IPS-NIHi11 (cell line): ENCODE measurements at places on chromosomes 11 and 22.

DNA sequence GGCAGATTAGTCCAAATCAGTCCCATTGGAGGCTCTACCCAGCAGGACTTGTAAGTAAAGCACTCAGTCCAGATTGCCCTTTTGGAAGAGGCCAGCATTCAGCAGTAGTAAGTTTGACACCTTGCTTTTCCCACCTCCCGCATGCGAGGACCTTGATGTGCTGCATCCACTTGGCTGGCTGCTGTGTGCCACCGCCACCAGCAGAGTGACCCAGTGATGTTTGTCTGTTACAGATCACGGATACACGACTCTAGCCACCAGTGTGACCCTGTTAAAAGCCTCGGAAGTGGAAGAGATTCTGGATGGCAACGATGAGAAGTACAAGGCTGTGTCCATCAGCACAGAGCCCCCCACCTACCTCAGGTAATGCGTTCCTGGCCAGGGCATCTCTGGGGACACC lies 6.6 kb downstream of the SMARCB1 start:
- no peak for DNase-seq

DNA sequence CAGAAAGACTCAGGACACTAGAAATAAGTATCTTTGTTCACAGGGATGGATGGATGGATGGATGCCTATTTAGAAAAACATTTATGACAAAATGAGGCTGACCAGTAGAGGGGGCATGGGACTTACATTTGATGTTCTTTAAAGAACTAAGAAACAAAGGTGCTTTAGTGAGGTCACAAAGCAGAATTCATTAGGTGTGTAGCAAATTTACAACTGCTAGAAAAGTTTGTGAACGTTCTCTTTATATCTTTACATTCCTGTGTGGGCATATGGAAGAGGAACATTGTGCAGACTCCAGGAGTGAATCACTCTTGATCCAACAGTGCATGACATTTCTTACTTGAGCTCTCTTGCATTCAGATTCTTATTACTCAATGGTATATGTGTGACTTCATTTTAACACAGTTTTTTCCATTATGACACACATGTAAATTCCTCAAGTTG lies 15.8 kb upstream of the SIK2 start:
- peak; percentile 46 for DNase-seq

- peak; percentile 33 for DNase-seq
Measured at GRCh38 chr11:14908214-14908880, 16.3 kb upstream of the CYP2R1 start.

GRCh38 chr22:44702479-44703198 lies 635 bp downstream of the PRR5 start:
- DNase-seq = peak; percentile 71

- DNase-seq = no peak
Measured at GRCh38 chr11:122851366-122851966, 13.2 kb downstream of the CRTAM start.

DNA sequence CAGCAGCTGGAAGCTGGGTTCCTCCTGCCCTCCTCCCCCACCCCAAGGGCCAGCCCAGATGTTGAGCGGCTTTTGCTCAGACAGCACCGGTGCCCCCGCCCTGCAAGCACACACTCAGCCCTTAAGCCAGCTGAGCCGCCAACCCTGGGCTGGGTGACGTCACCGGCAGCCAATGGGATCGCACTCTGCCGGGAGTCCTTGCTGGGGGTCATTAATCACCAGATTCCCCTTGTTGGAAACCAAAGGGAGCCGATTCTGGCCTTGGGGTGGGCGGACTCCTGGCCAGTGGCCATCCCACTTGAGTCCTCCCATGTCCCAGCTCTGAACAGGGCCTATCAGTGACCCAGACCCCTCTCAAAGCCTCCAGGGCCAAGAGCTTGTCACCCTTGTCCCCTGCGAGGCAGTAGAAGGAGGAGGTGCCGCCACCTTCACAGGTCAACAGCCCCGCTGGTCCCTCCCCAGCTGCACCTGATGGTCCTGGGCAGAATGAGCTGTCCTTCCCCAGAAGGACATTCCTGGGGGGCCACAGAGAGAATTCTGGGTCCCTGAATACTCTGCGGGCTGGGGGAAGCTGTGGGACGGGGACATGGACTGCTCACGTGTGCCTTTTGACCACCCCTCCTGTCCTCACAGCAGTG lies 7.4 kb downstream of the DUSP8 start:
- DNase-seq = peak; percentile 91

DNA sequence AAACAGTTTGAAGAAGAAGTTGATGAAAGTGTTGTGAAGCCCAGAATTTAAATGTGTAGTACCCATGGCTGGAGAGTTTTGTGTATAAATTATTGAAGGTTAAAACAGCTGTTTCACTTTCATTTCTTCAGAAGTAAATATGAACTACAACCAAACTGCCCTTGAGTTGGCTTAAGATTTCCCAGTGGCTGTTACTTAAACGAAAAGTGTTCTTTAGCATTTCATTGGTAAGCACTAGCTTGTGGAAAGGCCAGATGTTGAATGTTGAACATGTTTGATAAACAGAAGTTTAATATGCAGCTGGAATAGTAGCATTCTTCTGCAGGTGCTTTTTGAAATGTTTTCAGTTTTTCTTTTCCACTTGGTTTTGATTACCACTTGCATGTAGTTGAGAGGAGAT lies 83.2 kb upstream of the TNRC6B start:
- DNase-seq = no peak

DNA sequence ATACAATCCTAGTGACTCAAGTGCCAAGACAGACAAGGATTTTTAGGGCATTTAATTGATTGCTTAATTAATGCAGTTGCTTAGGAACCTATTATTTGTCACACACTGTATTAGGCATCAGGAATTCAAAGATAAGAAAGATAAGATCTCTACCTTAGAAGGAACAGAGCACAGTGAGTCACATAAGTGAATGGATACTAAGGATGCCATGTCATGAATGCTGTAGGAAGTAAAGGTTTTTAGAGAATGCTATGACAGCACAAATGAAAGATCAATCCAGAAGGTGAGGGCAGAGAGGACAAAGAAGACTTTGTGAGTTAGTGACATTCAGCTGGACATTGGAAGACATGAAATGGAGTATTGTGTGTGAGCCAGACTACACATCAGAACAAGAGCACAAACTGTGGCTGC lies 147.9 kb upstream of the DDI1 start:
- no peak for DNase-seq

DNA sequence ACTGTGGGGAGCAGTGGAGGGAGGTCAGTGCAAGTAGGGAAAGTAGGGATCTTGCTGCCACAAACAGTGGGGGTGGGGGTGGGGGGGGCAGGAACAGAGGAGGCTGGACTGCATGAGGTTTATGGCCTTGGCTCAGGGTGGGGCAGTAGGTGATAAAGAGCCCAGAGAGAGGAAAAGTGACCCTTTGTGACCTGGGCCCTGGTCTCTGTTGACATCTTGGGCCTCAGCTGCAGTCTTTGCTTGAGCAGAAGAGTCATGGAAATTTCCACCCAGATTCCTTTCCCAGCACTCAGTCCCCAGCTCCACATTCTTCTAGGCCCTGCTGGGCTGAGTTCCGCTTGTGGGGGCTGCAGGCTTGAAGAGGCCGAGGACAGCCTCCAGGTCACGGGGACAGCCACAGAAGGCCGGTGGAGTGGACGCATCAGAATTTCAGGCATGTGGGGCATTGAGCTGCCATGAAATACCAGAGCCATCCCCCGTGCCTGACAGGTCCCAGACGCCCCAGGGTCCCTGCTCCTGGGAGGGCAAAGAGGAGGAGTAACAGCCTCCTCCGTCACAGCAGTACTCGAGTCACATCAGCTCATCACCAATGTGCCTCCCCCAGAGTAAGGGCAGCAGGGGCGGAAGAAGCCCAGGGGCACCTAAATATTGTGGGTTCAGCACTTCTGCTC lies 9.7 kb upstream of the MALAT1 start:
- DNase-seq = no peak

GRCh38 chr22:19693981-19694670 lies 20.2 kb upstream of the SEPTIN5 start:
- no peak for DNase-seq

DNA sequence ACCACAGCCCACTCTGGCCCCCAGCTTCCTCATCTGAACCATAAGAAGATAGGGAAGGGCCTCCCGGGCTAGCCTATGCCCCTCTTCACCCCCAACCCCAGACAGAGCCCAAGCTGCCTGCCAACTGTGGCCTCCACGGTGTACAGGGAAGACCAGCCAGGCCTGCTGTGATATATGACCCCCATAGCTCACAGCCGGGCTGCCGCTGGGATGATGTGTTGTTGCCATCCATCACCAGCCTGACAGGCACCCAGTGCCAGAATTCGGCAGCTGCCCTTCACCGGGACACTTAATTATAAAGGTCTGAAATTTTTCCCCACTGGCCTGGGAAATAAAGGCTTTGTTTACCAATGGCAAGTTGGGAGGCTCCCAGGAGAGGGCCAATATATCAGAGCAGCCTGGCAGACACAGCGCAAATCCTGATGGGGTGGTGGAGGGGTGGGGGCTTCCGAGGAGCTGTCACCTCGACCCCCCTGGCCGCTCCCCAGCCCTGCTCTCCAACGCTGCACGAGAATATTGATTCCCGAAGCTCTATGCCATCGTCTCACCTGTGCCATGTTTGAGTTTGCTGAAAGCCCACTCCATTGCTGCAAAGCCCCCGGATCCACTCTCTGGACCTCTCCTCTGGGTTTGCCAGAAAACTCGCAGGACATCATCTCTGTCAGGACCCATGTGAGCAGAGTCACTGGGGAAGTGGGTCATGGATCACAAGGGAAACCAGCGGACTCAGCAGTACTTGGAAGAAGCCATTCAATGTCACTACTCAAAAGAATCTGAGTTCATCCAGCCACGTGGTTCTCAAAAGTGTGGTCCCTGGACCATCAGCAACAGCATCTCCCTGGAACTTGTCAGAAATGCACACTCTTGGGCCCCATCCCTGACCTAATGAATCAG lies 296.9 kb downstream of the MN1 start:
- no peak for DNase-seq

DNA sequence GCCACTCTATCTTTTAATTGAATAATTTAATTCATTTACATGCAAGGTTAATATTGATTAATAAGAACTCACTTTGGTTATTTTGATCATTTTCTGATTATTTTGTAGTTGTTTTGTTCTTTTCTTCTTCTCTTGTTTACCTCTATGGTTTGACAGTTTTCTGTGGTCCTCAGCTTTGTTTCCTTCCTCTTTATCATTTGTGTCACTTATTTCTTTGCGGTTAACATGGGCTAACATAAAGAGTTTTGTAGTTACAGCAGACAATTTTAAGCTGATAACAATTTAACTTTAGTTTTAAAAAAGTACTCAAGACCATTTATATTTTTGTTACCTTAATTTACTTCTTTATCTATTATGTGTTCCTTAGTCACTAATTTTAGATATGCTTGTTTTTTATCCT lies 1032.8 kb upstream of the RAG2 start:
- no peak for DNase-seq

DNA sequence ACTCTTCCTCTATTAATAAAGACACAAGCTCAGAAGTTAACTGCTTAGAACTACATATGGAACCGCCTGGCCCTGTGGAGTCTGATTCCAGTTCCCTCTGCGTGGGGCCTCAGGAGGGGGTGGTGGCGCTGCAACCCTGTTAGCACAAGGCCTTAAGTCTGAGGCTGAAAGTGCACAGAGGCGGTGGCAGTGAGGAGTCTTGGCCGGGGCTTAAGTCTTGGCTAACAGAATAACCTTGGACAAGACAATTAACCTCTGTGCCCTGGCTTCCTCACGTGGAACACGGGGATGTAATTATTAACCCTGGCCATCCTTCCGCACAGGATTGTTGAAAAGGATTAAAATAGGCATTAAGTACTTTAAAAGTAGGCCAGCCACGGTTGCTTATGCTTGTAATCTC lies 191.5 kb downstream of the CEP164 start:
- no peak for DNase-seq

GRCh38 chr22:22954656-22955055 lies 67.0 kb downstream of the IGLL5 start:
- DNase-seq = peak; percentile 58

GRCh38 chr11:1034456-1035295 lies 1.8 kb downstream of the MUC6 start:
- DNase-seq = no peak

DNA sequence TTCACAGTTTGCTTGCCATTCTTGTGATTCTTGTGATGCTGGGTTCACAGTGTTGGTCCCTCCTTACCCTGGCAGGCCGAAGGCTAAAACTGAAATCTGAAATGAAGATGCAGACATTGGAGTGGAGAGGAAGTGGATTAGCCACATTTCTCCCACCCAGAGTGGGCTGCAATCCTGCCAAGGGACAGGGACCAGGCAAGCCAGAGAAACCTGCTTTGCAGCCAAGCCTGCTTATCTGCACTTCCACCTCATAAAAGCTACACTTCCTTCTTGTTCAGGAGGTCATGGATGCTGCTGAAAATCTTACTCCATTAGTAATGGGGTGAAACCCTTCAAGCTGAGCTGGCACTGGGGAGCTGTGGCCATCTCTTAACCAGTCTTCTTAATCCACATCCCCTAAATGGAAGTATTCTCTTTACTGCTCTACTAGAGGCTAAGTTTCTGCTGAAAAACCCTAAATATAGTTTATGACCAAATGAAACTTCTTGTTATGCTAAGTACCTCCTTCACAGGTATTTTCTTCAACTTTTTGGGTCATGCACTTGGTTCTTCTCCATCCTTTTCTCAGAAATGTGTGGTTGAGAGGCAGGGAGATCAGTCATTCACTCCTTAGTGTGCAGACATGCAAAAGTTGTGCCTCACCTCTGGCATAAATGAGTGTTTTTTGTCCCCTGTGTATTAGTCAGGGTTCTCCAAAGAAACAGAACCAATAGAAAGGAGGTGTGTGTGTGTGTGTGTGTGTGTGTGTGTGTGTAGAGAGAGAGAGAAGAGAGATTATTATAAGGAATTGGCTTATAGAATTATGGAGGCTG lies 133.9 kb upstream of the BMAL1 start:
- DNase-seq = no peak

- DNase-seq = peak; percentile 64
Measured at GRCh38 chr11:69157156-69157821, 1.6 kb downstream of the SMIM38 start.

- DNase-seq = peak; percentile 47
Measured at GRCh38 chr11:128555606-128556005, 31.8 kb downstream of the ETS1 start.

DNA sequence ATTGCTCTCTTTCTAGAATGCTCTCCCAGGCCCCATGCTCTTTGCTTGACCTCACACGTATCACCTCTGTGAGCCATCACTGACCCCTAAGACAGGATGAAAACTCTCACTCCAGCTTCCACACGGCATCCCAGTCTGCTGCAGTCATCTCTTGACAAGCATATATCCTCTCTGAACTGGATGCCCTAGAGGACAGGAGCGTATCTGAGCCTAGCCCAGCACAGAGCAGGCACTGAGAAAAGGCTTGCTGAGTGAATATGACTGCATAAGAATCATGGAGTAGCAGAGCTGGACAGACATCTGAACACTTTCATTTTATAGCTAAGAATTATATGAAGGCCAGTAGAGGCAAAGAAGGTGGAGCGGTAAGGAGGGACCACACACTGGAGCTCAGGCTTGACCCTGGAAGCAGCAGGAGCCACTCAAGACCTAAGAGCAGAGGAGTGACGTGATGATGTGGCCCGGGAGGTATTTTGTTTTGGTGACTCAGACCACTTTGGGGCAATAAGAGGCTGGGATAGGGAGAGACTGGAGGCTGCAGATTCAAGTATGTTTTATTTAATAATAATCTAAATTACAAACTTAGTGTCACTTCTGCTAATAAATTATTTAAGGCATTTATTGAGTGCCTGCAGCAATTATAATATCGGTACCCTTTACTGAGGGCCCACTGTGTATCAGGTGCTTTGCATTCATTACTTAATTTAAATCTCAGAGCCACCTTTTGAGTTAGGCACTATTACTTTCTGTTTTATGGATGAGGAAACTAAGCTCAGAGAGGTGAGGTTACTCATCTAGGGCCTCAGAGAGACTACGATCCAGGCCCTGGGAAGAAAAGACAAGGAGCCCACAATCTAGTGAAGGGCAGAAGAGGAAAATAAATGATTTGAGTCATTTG lies 42.6 kb downstream of the MAP6 start:
- no peak for DNase-seq
